Renal cortical epithelial cell (primary cell): ENCODE measurements at places on chromosomes 11 and 22. TPM values are rescaled to one million over a fixed set of nuclear protein-coding genes. Genes with fewer than 3 reads are reported as not detected.

The SLC37A4 gene
- total RNA-seq, result 26.4 and 32.6 TPM in 2 replicates

The YAP1 gene
- 98.1 and 219 TPM in 2 replicates for total RNA-seq

The HSPB2 gene
- 0.10 and 0.69 TPM in 2 replicates for total RNA-seq

The UBQLN3 gene
- total RNA-seq, result 0.05 TPM in 1 of 2 replicates, not detected in the other

The GAS2 gene
- total RNA-seq, result 1.0 and 4.4 TPM in 2 replicates

The PTPRCAP gene
- 0.17 and 0.85 TPM in 2 replicates for total RNA-seq

The TUB gene
- under 0.01 and 0.55 TPM in 2 replicates for total RNA-seq

The OR4A16 gene
- total RNA-seq, result not detected in 2 replicates

The BTG4 gene
- total RNA-seq, result not detected in 2 replicates

The SYT9 gene
- not detected in 2 replicates for total RNA-seq

The MS4A7 gene
- not detected in 2 replicates for total RNA-seq

The MRGPRE gene
- total RNA-seq, result not detected in 2 replicates

The TMEM223 gene
- total RNA-seq, result 15.1 and 29.3 TPM in 2 replicates

The NRIP3 gene
- 2.7 and 16.8 TPM in 2 replicates for total RNA-seq

The ABCG4 gene
- 0.15 TPM in 1 of 2 replicates, not detected in the other for total RNA-seq

The TAF1D gene
- total RNA-seq, result 157 and 360 TPM in 2 replicates

The SPI1 gene
- not detected in 2 replicates for total RNA-seq

The TBRG1 gene
- total RNA-seq, result 22.4 and 33.1 TPM in 2 replicates

The FGF4 gene
- total RNA-seq, result not detected in 2 replicates

The POU2AF1 gene
- total RNA-seq, result not detected in 2 replicates

The LYVE1 gene
- total RNA-seq, result 0.05 and 0.17 TPM in 2 replicates

The MPPED2 gene
- 0.10 TPM in 1 of 2 replicates, not detected in the other for total RNA-seq

The RTN3 gene
- 49.5 and 126 TPM in 2 replicates for total RNA-seq

The SORL1 gene
- 3.1 and 4.3 TPM in 2 replicates for total RNA-seq

The OMP gene
- total RNA-seq, result 0.50 TPM in 1 of 2 replicates, not detected in the other

The MRGPRX4 gene
- total RNA-seq, result not detected in 2 replicates

The ADORA2A gene
- total RNA-seq, result 0.17 and 0.80 TPM in 2 replicates

The GNG3 gene
- not detected in 2 replicates for total RNA-seq

The LRRC4C gene
- total RNA-seq, result 0.69 and 0.89 TPM in 2 replicates

The GNB1L gene
- total RNA-seq, result 4.9 and 7.3 TPM in 2 replicates

The CHRNA10 gene
- 0.35 and 0.45 TPM in 2 replicates for total RNA-seq

The TBX1 gene
- total RNA-seq, result 0.17 and 0.50 TPM in 2 replicates

The BEST1 gene
- total RNA-seq, result 1.1 and 1.4 TPM in 2 replicates

The PGA3 gene
- total RNA-seq, result not detected in 2 replicates

The C1QTNF4 gene
- total RNA-seq, result not detected in 2 replicates

The BRSK2 gene
- 0.17 and 0.30 TPM in 2 replicates for total RNA-seq

The SAA1 gene
- total RNA-seq, result 137 and 322 TPM in 2 replicates

The OTOG gene
- total RNA-seq, result not detected in 2 replicates

The OR5M3 gene
- total RNA-seq, result not detected in 2 replicates

The HBB gene
- not detected in 2 replicates for total RNA-seq

The ACTN3 gene
- not detected in 2 replicates for total RNA-seq

The CDC42EP1 gene
- total RNA-seq, result 20.8 and 42.7 TPM in 2 replicates

The NPTXR gene
- 0.87 and 24.7 TPM in 2 replicates for total RNA-seq

The VSIG10L2 gene
- not detected in 2 replicates for total RNA-seq

The C11orf42 gene
- not detected in 2 replicates for total RNA-seq

The FAM83F gene
- 4.3 and 4.6 TPM in 2 replicates for total RNA-seq

The TEF gene
- 2.3 and 7.6 TPM in 2 replicates for total RNA-seq

The APOBEC3H gene
- total RNA-seq, result 0.65 and 0.87 TPM in 2 replicates

The TMEM135 gene
- total RNA-seq, result 21.0 and 22.1 TPM in 2 replicates

The APOC3 gene
- not detected in 2 replicates for total RNA-seq

The OR56A5 gene
- total RNA-seq, result not detected in 2 replicates

The AKIP1 gene
- 40.7 and 56.3 TPM in 2 replicates for total RNA-seq

The TSSK2 gene
- not detected in 2 replicates for total RNA-seq

The LARGE1 gene
- total RNA-seq, result 12.5 and 20.6 TPM in 2 replicates

The APBB1 gene
- 16.7 and 50.4 TPM in 2 replicates for total RNA-seq

The ELFN2 gene
- 6.3 and 18.8 TPM in 2 replicates for total RNA-seq

The C11orf86 gene
- not detected in 2 replicates for total RNA-seq

The TMEM109 gene
- total RNA-seq, result 18.6 and 37.7 TPM in 2 replicates
